ENCODE measurements at places on chromosomes 3 and 15.
A peak's percentile ranks its signal among the peaks of the same experiment; 100 is the strongest.

DNA sequence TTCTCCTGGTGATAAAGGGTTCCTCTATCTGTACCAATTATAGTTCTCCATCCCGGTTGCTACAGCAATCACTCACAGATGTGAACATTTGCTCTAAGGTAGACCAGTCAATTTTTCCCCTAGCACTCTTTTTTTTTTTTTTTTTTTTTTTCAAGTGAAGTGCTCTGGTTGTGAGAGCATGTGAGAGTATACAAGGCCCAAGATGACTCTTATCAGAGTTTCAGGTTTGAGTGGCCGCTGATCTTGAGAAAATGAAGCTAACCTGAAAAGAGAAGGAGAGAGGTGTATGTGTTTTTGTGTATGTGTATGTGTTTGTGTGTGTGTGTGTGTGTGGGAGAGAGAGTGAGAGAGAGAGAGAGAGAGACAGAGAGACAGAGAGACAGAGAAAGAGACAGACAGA is 44.4 kb upstream of the OTOL1 start:
- DNase-seq: no peak

DNA sequence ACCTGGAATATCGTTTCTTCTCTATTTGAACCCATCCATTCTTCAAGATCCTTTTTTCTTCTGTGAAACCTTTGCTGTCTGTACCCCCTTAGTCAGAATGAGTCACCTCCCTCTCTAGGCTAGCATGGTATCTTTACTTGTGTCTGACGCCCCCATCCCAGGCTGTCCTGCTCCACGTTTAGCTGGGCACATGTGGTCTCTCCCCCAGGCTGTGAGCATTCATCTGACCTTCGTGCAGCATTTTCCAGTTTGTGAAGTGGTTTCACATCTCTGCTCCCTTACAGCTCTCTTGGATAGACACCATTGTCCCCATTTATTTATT is 14.3 kb upstream of the TLE3 start:
- DNase-seq: no peak

GRCh38 chr15:75840659-75841058 is 2.6 kb upstream of the UBE2Q2 start:
- DNase-seq: no peak

DNA sequence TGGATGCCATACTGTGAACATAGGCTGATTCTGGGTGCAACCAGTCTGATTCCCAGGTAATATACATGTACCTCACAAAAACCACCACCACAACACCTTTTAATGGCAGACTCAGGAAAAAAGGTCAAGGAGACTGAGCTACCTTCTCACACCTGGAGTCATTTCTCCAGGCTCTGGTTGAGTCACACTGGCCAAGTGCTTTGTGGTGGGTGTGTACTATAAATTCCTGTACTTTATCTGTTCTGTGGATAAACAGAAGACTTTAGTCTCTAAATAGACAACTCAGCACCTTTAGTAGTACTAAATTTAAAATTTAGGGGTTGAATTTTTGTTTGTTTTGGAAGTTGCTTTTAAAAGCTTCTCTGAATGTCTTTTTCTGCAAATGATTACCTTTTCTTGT is 46.7 kb downstream of the TOP2B start:
- DNase-seq: no peak

GRCh38 chr15:50358845-50359244 is 3.8 kb upstream of the GABPB1 start:
- no peak for DNase-seq

DNA sequence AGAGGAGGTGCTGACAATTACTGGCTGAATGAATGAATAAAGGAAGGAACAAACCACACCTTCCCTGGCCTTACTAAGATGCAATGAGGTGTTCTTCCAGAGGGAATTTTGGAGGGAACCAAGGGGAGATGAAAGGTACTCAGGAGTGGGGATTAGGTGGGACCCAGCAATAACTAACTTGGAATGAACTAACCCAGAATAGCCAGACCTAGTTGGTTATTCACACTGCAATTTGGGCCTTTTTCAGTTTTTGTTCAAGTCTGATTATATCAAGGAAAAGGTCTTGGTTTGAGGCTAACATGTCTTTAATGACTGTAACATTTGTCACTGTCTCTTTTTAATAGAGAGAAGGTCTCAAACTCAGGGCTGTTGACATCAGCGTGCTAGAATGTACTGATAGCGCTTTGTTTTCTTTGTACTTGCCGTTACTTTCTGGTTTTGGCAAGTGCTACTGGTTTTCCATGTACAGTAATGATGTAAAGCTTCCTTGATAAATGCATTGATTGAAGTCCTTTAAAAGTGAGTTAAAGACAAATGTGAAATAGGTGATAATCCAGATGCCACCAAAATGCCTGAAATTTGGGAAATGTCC is 3.2 kb upstream of the PLXND1 start:
- no peak for DNase-seq

DNA sequence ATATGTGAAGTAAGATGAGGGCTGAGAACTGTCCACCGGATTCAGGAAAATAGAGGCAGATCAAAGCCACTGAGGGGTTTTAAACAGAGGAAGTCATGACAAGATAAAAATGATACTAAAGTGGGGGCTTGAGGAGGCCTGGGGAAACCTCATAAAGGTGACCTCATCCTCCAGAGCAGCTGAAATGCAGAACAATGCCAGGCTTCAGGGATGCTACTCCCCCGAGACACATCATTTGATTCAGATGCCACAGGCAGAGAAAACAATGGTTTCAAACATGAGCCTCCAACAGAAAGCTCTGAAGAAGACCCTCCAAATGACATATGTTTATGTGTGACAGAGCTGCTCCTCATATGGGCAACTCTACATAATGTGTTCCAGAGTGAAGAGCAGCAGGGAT is 6.4 kb downstream of the CFAP20DC start:
- DNase-seq: no peak

DNA sequence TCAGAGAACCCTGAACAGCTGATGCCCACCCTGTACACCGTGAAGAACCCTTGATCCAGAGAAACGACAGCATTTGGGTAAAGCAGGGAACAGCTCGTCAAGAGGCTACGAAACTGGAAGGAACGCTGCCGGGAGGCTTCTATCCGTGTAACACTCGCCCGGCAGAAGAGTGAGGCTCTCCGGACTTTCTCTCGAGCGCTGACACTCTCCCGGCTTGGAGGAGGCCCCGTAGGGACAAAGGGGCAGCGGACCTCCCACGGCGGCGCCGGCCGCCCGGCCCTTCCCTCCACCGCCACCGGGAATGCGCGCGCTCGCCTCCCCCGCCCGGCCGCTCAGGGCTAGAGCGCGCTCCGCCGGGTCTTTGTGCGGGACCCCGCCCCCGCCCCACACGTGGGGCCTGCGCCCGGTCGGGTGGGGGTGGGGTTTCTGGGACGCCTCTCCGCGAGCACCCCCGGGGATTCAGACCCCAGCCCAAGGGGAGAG is 1.7 kb downstream of the HYAL2 start:
- DNase-seq: no peak

- no peak for DNase-seq
Measured at GRCh38 chr3:100097919-100098783, 16.1 kb downstream of the FILIP1L start.

DNA sequence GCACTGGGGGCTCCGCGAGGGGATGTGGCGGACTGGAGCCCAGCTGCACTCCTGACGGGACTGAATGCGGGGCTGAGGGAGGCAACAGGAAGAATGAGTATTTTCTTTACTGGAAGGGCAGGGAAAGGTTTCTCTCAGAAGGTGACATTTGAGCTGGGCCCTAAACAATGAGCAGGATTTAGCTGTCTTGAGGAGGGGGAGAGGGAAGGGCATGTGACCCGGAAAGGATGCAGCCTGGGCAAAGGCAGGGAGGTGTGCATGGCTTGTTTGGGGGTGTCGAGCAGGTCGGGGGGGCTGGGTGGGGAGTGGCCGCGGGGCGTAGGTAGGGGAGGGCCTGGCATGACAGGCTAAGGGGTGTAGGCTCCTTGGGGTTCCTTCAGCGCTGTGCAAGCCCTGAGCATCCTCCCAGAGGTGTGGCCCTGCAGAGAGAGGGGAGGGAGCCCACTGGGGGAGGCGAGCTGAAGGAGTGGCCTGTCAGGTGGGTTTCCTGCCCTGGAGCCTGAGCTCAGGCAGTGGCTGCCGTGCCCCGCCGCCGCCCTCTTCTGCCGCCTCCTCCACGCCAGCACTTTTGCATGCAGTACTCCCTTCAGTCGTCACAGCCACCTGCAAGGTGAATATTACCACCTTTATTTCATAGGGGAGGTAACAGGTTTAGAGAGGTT is 17.2 kb upstream of the ANKDD1A start:
- no peak for DNase-seq

GRCh38 chr3:16868513-16868912 is 16.2 kb upstream of the PLCL2 start:
- no peak for DNase-seq

- DNase-seq: no peak
Measured at GRCh38 chr3:38154625-38155255, 10.6 kb upstream of the OXSR1 start.

DNA sequence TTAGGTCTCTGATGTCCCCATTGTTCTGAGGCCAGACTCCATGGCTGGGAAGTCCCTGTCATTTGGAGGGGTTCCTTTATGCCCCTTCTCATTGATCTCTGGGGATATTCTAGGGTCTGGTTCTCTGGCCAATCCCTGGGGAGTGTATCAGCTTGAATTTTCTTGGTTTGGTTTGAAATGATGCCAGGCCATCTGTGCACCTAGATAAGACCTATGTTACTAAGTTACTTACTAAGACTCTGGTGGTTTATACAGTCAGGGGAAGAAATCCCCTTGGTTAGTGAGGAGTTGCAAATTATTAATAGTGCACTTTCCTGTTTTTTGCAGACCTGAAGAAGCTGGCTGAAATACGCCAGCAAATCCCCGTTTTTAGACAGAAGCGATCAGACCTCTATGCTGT is 20.3 kb downstream of the NIT2 start:
- no peak for DNase-seq

DNA sequence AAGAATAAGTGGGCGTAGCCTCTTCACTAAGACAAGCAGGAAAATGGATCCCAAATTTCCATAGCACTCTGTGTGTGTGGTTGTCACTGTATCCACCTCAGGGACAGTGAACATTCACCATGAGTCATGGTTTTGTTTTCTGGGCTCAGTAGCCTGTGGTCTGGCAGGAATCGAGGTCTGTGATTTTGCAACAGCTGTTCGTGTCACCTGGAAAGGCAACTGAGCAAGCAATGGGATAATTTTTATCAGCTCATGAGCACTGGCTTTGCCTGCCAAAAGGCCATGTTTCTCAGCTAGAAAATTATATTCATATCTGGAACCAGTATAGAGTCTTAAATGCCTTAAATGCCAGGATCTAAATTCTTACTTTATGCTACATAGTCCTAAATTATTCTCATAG is 60.9 kb downstream of the STRIT1 start:
- peak; percentile 64 for DNase-seq

DNA sequence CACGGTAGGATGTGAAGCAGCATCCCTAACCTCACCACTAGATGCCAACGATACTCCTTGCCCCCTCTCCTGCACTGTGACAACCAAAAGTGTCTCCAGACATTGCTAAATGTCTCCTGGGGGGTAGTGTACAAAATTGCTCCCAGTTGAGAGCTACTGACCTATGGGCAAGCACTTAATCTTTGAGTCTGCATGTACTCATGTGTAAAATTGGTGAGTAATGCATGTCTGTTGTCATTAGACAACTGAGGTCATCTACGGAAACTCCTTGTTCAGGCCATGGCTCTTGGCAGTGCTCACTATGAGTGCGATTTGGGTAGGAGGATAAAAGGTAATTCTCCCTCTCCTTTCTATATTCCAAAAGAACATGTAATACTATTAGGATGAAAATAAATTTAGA is 29.2 kb downstream of the PDHB start:
- DNase-seq: no peak

- no peak for DNase-seq
Measured at GRCh38 chr15:50235794-50236193, 29.7 kb downstream of the HDC start.

DNA sequence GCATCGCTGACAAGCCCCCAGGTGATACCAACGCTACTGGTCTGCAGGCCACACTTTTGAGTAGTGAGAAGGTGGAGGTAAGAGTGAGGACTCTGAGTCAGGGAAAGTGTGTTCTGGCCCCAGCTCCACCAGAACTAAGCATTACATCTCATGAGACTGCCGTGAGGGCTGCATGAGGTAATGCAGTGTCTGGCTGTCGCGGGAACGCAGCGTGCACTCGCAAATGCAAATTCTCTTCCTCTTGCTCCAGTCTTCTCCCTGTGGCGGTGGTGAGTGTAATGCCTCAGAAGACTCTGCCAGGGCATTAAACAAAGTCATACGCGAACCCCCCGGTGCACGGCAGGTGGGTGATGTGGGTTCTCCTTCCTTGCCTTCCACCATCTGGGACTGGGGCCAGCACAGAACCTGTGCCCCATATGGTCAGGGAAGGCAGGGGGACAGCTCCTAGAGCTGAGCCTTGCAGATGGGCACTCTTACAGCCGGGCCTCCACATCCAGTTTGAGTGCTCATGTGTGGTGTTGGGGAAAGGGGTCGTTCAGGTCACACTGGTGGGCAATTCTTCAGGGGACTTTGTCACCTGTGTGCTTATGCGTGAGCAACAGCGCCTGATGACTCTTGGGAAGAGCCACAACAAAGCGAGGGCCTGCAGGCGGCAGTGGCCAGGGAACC is 175.8 kb downstream of the XXYLT1 start:
- no peak for DNase-seq

DNA sequence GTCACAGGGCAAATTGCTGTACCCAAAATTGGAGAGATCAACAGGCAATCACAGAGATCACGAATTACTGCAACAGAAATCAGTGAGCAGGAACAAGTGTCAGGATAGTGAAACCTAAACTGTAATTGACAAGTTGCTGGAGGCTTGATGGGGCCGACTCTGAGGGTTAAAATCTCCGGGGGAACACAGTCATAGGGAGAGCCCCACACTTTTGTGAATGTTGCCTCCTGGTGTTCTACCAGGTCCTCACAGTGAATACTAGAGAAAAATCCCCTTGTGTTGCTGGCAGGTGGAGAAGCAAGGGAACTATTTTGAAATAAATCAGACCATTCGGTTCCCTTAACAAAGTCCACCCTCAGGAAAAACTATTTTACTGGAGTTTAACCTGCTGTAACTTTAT is 697.5 kb upstream of the CBLB start:
- no peak for DNase-seq

- no peak for DNase-seq
Measured at GRCh38 chr3:196963631-196963953, 5.0 kb downstream of the PIGZ start.

DNA sequence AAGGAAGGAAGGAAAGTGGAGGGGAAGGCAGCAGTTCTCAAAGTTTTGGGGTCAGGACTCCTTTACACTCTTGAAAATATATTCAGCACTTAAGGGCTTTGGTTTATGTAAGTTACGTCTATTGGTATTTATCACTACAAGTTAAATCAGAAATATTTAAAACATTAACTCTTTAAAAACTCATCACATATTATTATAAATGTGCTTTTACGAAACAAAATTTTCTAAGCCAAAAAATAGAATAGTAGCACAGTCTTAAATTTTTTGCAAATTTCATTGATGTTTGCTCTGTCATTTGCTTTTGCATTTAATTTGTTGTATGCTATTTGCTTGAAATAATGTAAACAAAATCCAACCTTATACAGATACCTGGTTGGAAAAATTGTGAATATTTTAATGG is 7.5 kb downstream of the UBE2Q2 start:
- DNase-seq: no peak

- DNase-seq: no peak
Measured at GRCh38 chr3:13121553-13122001, 48.3 kb upstream of the IQSEC1 start.
